ENCODE measurements at places on chromosomes 4 and X.

DNA sequence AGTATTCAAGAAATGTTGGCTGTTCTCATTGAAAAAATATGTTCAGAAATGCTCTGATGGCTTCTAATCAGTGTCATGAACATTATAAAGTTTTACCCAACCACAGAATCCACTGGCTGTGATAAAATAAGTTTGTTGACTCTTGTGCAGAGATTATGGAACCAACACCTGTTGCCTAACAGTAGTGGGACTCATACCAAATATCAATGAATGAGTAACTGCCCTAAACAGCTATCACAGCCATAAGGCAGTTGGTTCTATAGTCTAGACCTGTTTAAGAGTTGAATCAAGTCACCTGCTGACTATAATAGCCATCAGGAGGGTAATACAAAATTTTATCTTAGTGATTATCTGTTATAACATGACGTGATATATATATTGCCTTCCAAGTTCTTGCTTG is 168.3 kb downstream of the ATOH1 start:
- DNase-seq = no peak

GRCh38 chrX:18873189-18873791 is 110.6 kb downstream of the PHKA2 start:
- no peak for DNase-seq

GRCh38 chr4:13102092-13102742 is 381.9 kb downstream of the RAB28 start:
- DNase-seq = no peak

DNA sequence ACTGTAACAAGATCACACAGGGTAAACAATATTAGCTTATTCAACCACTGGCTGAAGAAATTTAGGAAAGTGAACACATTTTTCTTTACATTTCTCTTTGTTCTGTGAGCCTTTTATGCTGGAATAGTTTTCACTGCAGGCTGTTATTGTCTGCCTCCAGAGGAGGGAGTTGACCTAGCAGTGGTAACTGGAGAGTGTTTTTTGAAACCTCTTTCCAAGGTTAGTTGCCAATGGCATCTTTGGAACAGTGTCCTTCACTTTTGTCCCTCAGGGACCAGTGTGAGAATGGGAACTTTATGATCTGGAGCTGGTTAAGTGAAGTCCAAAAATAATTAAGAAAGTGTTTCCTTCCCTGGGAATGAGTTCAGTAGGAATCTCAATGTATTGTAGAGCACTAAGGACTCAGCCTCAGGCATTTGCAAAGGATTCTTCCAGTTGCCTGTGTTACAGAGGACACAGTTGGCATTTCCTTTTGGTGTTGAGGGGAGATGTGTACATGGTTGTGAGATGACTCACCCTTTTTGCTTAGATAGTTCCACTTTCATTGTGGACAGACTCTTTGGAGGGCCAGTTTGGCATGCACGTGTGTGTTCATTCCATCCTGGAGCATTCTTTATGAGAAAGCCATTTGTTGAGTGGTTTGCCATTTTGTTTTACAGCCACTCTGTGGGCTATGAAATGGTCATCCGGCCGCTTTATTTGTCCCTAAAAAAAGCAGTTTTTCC is 61.3 kb downstream of the AR start:
- DNase-seq = no peak

DNA sequence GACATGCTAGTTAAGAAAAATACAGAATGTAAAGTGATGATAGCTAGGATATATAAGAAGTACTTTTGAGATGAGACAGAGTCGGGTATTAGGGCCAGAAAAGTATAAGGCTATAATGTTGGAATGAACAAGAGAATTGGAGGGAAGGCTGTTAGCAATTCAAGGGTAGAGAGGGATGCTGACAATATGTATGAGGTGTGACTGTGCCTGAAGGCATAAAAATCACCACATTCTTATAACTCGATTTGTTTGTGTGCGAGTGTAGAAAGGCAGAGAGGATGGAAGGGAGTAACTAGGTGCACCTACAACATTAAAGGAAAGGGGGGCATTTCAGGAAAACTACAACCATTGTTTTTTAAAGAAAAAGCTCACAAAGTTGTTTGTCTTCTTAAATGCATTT is 86.0 kb downstream of the FAT4 start:
- no peak for DNase-seq

- DNase-seq = no peak
Measured at GRCh38 chrX:128928636-128929035, 594.7 kb downstream of the SMARCA1 start.

DNA sequence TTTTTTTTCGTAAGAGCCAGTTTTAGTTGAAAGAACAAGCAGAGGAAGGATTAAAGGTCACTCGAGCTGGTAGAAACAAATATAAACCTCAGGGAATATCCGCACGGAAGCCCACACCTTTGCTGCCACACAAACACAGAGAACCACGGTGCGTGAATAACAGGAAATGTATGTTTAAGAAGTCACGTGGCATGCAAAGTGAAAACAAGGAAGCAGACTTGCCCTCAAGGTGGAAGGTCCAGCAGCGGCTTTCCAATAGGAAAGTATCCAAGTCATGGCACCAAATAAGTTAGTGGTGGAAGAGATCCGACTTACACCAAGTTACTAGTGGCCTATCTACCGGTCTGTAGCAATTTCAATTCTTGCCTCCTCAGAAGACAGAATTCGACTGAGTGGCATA is 215.5 kb downstream of the HHIP start:
- DNase-seq = no peak

GRCh38 chrX:13733506-13733905 is 914 bp downstream of the TRAPPC2 start:
- DNase-seq = peak; percentile 12

DNA sequence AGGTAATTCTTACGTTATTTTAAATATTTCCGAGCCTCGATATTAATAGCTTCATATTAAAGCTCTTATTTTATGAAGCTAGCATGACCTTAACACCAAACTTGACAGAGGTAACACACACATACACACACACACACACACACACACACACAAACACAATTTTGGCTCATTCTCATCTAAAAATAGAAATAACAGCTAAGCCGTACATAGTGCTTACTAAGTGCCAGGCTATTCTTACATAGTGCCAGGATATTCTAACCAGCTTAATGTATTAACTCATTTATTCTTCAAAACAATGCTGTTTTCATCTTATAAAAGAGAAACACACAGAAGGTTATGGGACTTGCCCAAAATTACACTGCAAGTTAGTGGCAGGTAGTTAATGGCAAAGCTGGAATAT is 87.0 kb upstream of the BLTP1 start:
- DNase-seq = no peak

- DNase-seq = no peak
Measured at GRCh38 chr4:169160825-169161224, 109.9 kb downstream of the SH3RF1 start.

- DNase-seq = no peak
Measured at GRCh38 chr4:45477311-45477733, 646.5 kb downstream of the GABRG1 start.

- DNase-seq = no peak
Measured at GRCh38 chr4:156102411-156102810, 148.7 kb upstream of the CTSO start.

DNA sequence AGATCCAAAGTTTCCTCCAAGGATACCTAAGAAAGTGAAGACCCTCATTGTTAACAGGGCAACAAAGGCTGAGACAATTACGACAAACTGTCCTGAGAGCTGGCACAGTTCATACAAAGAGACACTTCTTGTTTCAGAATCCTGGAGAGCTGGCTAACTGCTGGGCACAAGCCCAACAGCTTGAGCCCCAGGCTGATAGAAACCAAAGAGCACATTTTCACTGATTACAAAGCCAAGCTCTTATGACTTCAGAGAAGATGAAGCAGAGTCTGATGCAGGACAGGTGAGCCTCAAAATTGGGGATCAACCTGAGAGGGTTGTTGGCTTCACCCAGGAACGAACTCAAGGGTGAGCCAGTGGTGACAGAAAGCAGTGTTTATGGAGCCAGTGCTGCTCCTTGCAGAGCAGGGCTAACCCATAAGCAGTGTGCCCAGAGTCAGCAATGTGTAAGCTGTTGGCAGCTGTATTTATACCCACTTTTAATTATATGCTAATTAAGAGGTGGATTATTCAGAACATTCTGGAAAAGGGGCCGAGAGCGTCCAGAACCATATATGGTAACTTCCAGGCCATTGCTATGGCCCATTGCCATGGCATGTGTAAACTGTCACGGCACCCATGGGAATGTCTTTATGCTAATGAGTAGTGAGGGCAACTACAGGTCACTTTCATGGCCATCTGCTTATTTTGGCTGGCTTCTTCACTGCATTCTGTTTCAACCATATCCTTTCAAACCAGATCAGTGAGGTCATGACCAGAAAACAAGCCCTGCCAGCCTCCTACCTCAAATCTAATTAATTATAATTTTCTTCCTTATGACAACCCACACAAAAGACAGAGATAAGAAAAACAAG is 183.7 kb downstream of the EVC2 start:
- DNase-seq = no peak

GRCh38 chr4:68466185-68466584 is 18.9 kb downstream of the TMPRSS11E start:
- no peak for DNase-seq

DNA sequence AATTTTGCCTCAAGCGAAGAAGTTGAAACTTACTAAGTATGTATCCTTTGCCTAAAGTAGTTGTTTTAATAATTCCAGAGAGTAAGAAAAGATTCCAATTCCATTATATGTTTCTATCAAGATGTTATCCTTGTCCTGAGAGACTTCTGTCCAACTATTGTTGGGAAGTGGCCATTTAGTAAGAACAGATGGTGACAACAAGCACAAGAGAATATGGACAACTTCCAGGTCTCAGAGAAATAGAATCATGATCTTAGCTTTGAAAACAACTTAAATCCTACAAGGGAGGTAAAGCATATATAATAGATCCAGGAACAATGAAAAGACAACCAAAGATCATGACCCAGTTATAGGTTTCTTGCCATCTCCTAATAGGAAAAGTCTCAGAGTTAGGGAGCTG is 486.6 kb upstream of the PCDH10 start:
- no peak for DNase-seq

GRCh38 chr4:26829018-26829417 is 31.6 kb upstream of the STIM2 start:
- DNase-seq = no peak

DNA sequence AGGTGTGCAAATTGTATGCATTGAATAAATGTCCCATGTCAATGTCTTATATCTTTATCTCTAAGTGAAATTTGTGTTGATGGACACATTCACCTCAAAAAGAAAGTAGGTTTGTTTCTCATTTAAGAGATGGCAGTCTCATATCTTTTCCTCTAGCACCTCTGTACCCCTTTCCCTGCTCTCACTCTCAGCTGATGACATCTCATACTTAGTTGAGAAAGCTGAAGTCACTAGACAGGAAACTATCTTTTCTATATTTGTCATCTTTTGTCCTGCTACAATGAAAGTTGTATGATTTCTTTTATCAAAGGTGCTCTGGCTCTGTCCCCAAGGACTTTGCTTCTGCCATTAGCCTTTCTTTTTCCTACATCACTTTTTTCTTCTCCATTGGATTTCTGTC is 84.0 kb upstream of the GRPR start:
- no peak for DNase-seq

- DNase-seq = no peak
Measured at GRCh38 chr4:7500404-7500803, 65.7 kb upstream of the PSAPL1 start.

GRCh38 chrX:37684426-37684825 is 1.2 kb upstream of the XK start:
- no peak for DNase-seq

- DNase-seq = no peak
Measured at GRCh38 chr4:181766061-181766548, 477.1 kb upstream of the TENM3 start.

GRCh38 chrX:39008549-39008948 is 207.3 kb downstream of the MID1IP1 start:
- no peak for DNase-seq

- DNase-seq = peak; percentile 36
Measured at GRCh38 chr4:167021545-167022155, 212.6 kb downstream of the SPOCK3 start.

GRCh38 chr4:138734746-138735145 is 280.8 kb upstream of the NOCT start:
- DNase-seq = no peak

DNA sequence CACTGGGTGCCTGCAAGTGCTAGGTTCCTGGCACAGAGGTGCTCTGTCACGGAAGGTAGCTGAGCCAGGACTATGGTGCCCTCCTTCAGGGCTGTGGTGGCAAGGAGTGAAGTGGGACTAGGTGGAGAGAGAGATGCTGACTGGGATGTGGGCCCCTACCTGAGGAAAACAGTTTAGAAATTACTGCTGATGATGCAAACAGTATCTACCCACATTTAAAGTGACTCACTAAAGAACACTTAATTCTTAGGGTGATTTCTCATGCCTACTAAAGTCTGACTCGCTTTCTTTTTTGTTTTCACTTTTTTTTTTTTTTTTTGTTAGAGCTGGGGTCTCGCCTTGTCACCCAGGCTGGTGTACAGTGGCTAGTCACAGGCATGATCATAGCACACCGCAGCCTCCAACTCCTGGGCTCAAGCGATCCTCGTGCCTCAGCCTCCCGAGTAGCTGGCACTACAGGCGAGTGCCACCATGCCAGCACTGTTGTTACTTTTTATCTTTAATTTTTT is 3.1 kb downstream of the ZNF185 start:
- DNase-seq = no peak

DNA sequence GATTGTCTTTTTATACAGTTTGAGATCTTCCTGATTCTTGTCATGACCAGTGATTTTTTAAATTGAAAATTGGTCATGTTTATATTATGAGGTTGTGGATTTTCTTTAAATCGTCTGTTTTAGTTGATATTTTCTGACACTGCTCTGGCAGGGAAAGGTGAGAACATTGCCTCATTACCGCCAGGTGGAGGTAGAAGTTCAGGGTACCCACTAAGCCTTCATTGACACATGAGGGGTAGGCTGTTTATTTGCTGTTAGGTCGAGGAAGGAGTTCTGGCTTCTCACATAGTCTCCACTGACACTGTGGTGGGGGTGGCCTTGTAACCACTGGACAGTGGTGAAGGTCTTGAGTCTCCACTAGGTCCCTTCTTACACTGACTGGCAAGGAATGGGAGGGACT is 117.6 kb upstream of the GPR101 start:
- DNase-seq = peak; percentile 1

DNA sequence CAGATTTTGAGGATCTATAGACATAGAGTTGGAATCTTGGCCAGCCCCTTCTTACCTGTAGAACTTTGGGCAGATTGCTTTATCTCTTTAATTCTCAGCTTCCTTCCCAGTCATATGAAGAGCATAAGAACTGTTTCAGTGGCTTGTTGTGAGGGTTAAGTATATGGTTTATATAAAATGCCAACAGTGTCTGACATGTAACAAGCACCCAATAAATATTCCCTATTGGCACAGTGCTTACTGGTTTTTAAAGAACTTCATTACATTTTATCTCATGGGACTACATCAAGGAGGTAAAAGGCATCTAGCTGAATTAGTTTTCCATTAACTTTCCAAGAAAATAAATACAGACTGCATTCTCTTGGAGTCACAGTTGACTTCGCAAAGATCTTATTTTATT is 106.7 kb upstream of the LIMCH1 start:
- DNase-seq = no peak

DNA sequence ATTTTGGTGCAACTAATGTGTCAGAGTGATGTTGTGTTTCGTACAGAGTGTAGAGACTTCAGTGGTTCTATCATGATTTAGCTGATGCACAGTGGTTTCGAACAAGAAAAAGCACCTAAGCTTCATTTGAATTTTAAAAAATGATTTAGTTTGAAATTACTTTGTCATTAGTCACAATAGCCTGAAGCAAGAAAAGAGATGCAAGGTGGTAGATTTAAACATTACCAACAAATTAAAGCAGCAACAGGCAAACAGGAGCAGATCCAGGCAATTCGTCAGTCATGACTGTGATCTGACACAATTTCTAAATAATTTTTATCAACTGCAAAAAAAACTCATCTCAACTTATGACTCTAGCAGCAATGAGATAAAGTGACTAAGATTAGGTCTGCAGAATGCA is 24.6 kb upstream of the COX7B2 start:
- DNase-seq = no peak

All from NCI-H526 (cell line).